Activated naive CD4-positive, alpha-beta T cell treated with anti-CD3 and anti-CD28 coated beads, Interleukin-2, amount 50 U/mL, for 72 hours (primary cell): ENCODE measurements at places on chromosomes 1 and 21. TPM values are rescaled to one million over a fixed set of nuclear protein-coding genes. Genes with fewer than 3 reads are reported as not detected.

DNA sequence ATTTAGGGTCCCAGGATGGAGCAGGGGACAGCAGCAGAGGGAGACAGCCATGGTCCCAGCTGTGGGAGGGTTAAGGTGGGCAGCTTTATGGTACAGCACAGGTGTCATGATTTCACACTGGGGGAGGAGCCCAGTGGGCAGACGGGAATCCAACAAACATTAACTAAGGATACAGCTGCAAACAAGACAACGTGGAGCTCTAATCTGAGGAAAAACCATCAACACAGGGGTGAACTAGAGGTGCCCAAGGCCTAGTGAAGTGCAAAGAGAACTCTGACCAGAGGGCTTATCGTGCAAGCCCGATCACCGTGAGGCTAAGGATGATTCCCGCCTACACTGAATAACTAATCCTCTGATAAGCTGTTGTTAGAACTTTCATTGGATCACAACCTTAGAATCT lies 18.7 kb downstream of the ECE1 start:
- DNase-seq = no peak

- DNase-seq = no peak
Measured at GRCh38 chr1:20152599-20152930, 13.4 kb downstream of the PLA2G2F start.

GRCh38 chr1:232905331-232906034 lies 44.9 kb upstream of the NTPCR start:
- DNase-seq = no peak

- DNase-seq = no peak
Measured at GRCh38 chr1:155205035-155205434, 2.7 kb downstream of the THBS3 start.

- no peak for DNase-seq
Measured at GRCh38 chr1:208631506-208631905, 387.3 kb upstream of the PLXNA2 start.

GRCh38 chr1:63073309-63074306 lies 248.8 kb upstream of the FOXD3 start:
- no peak for DNase-seq

The OPTC gene
- not detected for total RNA-seq

The PPIAL4G gene
- 0.36 TPM for total RNA-seq
